ENCODE measurements at places on chromosomes 2 and 18.
A peak's percentile ranks its signal among the peaks of the same experiment; 100 is the strongest.

- no peak for DNase-seq
Observed at GRCh38 chr2:24233321-24233720, 58.5 kb downstream of the FAM228A start.

DNA sequence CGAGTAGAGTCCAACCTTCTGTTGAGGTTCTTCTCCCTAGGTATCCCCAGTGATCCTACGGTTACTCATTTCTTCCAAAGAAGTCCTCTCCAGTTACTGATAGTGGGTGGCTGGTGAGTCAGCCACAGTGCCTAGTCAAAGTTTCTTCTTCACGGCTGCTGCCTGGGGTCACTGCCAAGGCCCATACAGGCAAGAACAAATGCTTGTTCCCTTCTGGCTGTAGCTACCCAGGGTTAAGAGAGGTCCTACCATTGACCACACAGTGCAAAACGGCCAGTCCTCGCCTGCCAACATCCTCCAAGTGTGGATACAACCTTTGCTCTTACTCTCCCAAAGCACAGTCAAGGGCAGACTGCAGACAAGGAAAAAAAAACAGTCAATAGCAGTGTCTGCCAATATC, 2.9 kb upstream of the PTPN4 start:
- no peak for DNase-seq

DNA sequence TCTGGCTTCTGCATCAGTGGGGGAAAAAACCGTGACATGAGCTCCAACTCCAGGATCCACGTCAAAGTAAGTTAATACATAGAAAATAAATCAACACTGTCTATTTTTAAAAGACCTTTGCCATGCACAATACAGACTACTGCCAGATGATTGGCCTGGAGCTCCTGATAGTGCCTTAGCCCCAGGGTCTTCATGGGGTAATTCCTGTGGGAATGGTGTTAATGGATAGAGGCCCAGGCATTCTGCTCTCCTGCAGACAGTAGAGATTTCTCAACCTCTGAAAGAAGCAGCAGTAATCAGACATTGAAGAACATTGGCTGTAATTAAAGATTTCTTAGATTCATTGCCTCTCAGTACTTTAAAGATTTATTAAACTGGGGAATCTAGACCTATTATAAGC, 4.3 kb upstream of the PLCL1 start:
- no peak for DNase-seq

GRCh38 chr2:196954001-196954400, 27.5 kb upstream of the PGAP1 start:
- no peak for DNase-seq

GRCh38 chr18:44853430-44853829, 172.7 kb downstream of the SETBP1 start:
- DNase-seq: no peak

GRCh38 chr2:184849516-184849915, 251.2 kb downstream of the ZNF804A start:
- DNase-seq: no peak

GRCh38 chr18:76771192-76771799, 51.1 kb upstream of the ZNF236 start:
- DNase-seq: no peak

- no peak for DNase-seq
Observed at GRCh38 chr2:173766537-173767289, 198.5 kb downstream of the SP3 start.

DNA sequence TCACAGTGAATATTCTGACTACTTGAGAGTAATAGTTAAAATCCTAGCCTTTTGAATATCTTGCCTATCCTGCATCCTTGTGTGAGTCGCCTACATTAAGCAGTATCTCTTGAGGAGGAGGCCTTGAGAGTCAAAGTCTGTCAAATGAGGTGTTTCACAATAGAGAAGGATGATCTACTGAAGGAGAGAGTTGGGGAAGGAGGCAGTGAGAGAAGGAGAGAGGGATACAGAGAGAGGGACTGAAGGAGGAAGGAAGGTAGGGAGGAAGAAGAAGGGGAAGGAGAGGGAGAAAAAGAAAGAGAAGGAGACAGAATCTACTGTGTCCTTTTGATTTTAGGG, 123.6 kb upstream of the CYP26B1 start:
- no peak for DNase-seq

DNA sequence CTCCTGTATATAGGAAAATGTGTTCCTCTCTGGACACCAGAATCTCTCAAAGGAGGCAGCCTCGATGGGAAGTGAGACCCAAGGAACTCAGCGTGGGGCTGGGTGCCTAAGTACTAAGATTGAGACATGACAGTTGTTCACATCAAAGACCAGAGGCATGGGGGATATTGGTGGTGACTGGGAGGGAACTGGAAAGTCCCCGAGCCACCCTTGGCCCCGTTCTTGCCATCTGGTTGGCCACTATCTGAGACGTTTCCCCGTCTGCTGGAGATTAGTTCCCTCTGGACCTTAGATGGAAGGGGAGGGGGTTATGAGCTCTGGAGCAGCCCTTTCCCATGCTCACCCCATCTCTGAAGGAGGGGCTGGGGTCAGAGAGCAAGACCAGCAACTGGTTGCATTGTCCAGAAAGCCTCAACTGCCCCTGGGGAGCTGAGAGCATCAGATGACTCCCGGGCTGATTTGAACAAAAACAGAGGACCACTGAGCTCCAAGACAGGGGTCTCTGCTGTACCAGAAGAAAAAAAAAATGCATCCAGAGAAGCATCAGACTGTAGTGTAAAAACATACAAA, 11.8 kb downstream of the FBLN7 start:
- no peak for DNase-seq

DNA sequence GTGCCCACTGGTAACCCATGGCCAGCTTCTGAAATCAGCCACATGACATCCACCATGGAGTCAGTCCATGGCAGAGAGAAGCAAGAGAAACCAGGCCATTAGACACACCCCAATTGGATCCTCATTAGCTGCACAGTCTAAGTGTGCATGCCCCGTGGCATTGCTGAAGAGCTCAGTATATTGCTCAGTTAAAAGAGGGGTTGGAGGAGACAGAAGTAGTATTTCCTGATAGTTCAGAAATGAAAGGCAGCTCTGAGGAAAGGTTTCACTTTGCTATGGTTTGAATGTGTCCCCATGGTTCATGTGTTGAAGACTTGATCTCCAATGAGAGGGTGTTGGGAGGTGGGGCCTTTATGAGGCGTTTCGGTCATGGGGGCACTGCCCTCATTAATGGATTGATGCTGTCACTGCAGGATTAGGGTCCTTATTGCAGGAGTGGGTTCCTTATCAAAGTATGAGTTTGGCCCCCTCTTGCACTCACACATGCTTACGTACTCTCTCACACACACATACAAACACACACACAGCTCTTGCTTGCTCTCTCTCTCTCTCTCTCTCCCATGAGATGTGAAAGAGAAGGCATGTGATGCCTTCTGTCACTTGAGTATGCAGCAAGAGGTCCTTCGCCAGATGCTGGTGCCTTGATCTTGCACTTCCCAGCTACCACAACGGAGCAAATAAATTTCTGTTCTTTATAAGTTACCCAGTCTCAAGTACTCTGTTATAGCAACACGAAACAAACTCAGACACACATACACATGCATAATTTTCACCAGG, 58.0 kb downstream of the TMEM163 start:
- DNase-seq: no peak

DNA sequence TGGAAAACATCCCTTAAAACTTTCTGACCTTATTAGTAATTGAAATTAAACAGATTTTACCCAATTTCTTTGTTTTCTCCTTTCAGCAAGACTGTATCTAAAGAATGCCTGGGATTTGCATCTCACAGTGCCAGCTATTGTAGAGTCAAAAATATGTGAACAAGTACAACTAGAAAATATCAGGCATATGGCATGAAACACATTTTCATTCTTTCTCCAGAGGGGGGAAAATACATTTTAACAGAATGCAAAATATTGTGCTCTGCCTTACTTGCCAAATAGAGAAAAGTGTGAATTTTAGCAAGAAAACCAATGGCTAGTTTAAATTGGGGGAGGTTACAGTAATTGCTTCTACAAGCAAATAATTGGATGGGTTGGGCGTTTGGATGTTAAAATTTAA, 366.6 kb upstream of the FIGN start:
- DNase-seq: no peak

DNA sequence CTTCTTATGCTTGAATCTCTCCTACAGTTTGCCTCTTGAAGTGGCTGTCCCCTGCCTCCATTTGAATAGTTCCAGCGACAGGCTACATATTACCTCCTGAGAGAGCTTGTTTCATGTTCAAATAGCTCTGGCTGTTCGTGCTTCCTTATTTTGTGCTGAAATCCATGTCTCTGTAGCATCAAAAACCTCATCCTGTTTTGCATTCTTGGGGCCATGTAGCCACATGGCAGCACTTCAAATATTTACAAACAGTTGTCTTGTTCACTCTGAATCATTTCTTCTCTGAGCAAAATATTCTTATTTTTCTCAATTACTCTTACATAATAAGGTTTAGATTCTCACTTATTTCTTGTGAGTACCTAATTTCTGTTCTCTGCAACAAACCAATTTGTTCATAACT, 1243.1 kb upstream of the NXPH2 start:
- DNase-seq: no peak

DNA sequence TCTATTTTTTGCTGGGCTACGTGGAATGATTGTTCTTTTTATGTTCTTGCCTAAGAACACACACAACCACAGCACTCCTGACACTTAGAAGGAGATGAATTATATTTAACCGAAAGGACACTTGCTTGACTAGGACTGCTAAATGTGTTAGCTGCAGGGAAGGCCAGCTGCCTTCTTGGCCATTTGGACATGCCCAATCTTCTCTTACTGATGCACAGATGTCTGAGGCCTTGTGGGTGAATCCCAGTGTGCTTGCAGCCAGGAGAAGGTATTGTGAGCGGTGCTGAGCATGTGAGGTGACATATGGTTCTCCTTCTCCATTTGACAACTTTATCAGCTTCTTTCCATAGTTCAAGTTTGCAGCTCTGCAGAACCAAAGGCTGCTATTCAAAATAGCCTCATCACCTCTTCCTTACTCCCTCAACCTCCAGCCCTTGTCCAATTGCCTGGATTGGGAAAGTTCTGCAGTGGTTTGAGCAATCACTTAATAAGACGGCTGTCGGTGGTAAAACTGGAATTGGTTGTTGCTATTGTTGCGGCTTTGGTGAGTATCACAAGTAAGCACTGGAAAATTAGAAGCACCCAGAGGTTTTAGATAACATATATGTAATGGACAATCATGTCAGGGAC, 1113.3 kb downstream of the TSN start:
- DNase-seq: no peak

DNA sequence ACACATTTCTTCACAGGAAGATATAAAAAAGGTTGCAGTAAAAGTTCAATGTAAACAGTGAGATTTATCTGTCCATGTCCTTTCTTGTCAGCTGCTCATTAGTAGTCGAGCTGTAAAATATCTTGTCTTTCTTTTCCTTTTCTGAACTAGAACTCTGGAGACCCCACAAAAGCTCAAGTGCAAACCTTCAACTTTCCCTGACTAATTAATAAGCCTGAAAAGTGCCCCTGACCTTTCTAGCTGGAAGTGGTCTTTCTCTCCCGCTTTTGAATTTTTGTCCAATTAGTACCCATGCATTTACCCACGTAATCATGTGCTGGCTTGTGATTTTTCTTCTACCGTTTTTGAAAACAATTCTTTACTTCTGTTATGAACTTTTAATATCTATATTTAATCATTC, 63.6 kb upstream of the EHBP1 start:
- DNase-seq: no peak

- no peak for DNase-seq
Observed at GRCh38 chr18:58168993-58169392, 125.0 kb downstream of the NEDD4L start.

GRCh38 chr2:196249860-196250259, 78.5 kb upstream of the STK17B start:
- no peak for DNase-seq

GRCh38 chr2:30252723-30253701, 21.7 kb downstream of the LBH start:
- peak; percentile 37 for DNase-seq

GRCh38 chr18:74271635-74272034, 20.1 kb downstream of the CYB5A start:
- DNase-seq: no peak

DNA sequence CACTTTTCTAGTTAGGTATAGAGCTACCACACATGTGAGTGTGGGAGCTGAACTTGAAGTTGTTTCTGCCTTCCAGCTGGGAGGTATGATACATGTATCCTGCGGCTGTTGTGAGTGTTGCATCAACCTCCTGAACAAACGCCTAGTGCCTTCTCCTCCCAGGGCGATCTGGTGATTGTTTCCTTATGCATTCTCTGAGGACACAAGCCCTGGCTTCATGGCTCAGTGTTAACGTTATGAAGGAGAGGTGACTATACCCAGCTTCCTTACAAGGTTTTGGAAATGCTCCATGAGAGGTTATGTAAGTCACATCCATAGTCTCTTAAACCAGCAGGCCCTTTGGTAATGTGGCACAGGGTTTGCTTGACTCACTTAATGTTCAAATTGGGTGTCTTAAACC, 64.9 kb downstream of the SPRED2 start:
- DNase-seq: no peak

- DNase-seq: no peak
Observed at GRCh38 chr18:75111760-75112159, 97.2 kb downstream of the PTGR3 start.

DNA sequence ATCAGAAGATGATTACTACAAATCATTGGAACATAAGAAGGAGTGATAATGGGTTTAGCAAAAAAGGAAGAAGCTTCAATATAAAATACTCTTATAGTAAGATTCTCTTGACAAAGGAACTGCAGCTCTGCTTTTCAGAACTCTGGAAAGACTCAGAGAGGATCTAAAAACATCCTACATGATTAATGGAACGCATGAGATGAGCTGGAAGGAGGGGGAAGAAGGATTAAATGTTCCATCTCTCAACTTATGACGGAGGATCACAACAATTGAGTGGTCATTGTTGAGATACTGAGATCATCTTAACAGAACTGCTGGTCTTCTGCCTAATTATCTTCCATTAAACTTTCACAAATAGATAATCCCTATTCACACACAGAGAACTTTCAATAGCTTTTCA, 267.5 kb upstream of the SLC8A1 start:
- DNase-seq: no peak

- DNase-seq: no peak
Observed at GRCh38 chr18:29488617-29489016, 1311.7 kb upstream of the CDH2 start.

DNA sequence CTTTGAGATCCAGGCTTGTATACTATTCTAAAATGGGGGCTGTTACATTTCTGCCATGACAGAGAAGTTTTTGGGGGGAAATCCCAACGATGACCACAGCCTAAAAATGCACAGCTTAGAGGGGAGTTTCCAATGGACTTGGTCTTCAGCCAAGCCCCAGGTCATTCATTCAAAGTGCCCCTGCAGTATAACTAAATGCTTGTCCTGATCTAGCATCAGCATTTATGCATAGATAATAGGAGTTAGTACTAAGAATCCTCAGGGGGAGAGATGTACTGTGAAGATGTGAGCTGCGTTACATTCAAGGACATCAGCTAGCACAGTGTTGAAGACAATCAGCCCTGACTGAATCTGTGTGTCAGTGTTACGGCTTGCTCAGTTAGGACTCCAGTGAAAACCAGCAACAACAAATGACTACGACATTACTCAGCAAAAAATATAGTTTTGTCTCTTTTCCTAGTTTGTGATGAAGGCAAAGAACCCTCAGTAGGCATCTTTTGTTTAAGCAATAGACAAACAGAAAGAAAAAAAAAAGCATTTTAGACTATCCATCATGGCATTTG, 160.9 kb downstream of the ZEB2 start:
- DNase-seq: no peak

All from stimulated activated CD4-positive, alpha-beta T cell treated with anti-CD3 and anti-CD28 coated beads, Interleukin-15, amount 100 ng/mL, for 1 hour (primary cell).